ENCODE measurements at places on chromosomes 2 and 18.

DNA sequence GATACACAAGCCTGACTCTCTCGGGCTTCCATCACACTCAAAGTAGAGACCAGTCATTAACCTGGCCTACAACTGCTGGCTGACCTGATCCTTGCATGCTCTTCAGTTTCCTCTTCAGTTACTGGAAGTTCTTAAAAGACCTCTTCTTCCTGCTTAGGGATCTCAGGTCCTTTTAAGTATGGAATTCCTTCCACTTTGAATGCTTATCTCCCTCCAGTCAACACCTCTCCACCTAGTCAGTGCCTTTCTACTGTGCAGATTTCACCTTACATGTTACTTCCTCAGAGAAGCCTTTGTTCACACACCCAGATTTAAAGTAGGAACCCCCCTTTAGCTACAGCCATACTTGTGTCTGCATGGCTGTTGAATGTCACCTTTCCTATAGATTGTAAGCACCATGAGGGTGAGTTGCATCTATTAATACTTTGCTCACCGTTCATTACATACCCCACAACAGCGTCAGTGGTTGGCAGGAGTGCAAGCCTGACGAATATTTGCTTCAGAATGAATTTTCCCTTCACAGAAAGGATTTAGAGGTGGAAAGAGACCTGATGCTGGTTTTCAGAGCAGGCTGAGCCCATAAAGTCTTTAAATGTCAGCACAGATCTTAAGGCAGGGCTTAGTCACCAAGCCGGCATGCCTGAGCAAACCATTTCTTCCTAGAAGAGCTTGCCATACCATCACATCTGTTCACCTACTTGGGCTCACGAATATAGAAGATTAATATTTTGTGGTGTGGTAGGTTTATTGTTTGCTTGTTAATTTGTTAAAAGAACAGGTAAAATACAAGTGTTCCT lies 90.1 kb downstream of the ACVR1 start:
- peak; percentile 58 for DNase-seq

- peak; percentile 24 for DNase-seq
These were observed 143.4 kb upstream of the CYP26B1 start for GRCh38 chr2:72291059-72291458.

DNA sequence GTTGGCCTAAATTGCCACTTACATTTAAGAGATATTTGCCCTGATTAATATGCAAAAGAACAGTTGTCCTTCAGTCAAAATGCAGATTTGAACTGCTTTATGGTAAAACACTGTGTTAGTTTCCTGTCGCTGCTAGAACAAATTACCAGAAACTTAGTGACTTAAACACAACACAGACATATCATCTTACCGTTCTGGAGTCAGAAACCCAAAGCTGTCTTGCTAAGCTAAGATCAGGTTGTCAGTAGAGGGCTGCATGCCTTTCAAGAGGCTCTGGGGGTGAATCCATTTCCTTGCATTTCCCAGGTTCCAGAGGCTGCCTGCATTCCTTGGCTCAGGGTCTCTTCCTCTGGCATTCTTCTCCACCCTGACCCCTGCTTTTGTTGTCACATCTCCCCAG lies 149.5 kb downstream of the FAM161A start:
- no peak for DNase-seq

- DNase-seq: no peak
These were observed 62.6 kb downstream of the ANKRD44 start for GRCh38 chr2:197248001-197248401.

- no peak for DNase-seq
These were observed 169.2 kb downstream of the XIRP2 start for GRCh38 chr2:167057446-167057845.

All from fibroblast of upper back skin (primary cell).